ENCODE measurements at places on chromosomes 4 and X.

DNA sequence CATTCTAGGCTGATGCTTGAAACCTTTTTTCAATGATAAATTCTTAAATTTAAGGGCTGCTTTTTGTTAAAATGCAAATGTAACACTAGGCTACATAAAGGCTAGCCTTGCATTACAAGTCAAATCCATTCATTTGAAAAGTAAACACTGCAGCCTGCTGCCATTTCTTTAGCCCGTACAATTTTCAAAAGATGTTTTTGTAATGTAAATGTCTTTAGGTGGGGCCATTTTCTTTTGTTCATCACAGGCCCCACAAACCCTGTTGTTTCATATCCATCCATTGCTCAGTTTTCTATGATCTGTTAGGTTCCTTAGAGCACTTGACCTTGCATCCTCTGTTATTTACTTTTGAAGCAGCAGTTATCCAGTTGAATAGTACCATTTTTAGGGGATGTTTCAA is 296.2 kb upstream of the AMOT start:
- DNase-seq, result no peak

GRCh38 chr4:534576-535151 is 35.7 kb downstream of the PIGG start:
- DNase-seq, result no peak

GRCh38 chr4:167428156-167428555 is 193.9 kb upstream of the SPOCK3 start:
- no peak for DNase-seq

DNA sequence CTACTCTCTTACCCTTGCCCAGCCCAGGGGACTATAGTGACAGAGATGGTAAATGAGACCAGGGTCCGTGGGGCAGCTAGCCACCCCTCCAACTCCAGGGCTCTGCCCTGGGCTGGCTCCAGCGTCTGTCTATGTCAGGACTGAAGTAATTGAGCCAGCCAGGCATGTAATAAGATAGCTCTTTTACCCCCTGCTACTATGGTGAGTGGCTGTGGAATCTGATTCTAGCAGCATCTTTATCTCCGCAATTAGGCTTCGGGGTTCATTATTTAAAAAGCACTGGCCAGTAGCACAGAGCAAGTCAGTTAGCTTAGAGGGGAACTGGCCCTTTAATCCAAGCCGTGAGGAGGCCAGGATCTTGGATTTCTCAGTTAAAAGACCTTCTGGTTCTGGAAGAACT is 123.3 kb upstream of the RAI2 start:
- DNase-seq, result no peak

- DNase-seq, result peak; percentile 59
Observed at GRCh38 chrX:4935846-4936245, 1222.4 kb upstream of the PRKX start.

DNA sequence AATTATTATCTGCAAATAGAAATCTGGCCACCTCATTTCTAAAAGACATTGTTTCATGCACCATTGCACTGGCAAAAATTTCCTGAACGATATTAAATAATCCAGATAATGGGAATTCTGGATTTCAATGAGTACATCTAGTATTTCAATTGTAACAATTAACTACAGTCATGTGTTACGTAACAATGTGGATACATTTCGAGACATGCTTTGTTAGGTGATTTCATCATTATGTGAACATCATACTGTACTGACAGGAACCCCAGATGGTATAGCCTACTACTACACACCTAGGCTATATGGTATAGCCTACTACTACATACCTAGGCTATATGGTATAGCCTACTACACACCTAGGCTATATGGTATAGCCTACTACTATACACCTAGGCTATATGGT is 14.8 kb downstream of the LAMTOR3 start:
- no peak for DNase-seq
